Activated T-helper 1 cell treated with anti-CD3 and anti-CD28 coated beads, Interleukin-2, amount 50 U/mL, for 16 hours (primary cell): ENCODE measurements at places on chromosomes 16 and 17.

DNA sequence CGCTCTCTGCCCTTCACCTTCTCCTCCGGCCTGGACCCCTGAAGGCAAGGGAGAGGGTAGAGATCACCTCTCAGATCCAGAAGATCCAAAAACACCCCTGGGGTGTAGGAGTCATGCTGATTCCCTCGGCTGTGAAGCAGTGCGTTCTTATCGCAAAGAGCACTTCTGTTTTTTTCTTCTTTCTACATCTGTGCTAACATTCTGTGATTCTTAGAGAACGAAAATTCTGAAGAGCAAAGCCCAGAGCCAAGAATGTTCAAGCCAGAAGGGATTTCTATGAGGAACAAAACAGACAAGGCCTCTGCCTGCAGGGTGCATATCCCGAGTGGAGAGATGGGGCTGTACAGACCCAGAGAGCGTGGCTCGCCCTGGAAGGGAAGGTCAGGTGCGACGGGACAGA is 17.2 kb downstream of the NPTX1 start:
- DNase-seq = no peak

DNA sequence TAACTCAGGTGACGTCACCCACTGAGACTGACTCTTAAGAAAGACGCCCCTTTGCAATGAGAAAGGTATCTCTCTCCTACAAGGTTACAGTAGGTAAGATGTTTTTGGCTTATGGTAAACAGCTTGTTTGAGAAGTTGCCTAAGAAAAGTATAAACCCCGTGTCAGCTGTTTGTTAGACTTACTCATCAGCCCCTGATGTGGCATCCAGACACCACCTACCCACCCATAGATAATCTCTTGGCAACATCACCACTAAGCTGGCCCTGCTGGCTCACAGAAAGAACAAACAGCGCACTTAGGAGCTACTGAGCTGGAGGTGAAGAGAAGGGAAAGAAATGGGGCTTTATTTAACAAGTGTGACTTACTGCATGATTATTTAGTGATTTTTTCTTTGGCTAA is 121.0 kb downstream of the PARN start:
- DNase-seq = no peak

- DNase-seq = no peak
Observed at GRCh38 chr17:82280537-82280936, 7.0 kb upstream of the CSNK1D start.

- no peak for DNase-seq
Observed at GRCh38 chr17:81909966-81910839, 996 bp downstream of the PCYT2 start.

GRCh38 chr16:11050536-11050935 is 106.2 kb downstream of the CLEC16A start:
- DNase-seq = no peak

DNA sequence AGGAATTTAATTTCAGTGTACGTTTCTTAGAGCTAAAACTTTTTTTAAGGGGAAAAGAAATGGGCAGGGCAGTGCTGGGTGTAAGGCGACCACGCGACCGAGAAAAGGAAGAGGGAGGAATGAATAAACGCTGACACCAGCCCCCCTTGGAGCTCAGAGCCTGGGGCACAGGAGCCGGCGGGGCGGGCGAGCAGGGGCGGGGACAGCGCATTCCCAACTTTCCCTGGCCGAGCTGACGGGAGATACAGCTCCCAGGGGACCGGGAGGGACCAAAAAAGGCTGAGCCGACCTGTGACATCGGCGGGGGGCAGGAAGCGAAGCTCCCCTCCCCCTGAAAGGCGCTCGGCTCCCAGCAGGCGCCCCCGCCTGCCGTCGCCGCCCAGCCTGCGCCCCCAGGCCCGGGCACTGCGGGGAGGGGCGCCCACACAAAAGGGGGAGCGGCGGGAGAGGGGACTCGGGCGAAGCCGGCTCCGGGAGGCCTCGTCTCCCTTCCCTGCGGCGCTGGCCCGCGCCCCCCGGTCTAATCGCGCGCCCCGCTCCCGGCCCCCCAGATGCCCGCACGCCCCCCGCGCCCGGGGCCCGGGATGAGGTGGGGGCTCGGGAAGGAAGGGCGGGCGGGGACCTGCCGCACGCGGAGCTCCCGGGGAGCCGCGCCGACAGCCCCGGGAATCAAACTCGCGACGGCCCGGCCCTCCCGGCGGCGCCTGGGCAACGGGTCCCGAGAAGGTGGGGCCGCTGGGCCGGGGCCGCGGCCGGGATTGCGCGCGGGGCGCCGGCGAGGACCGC is 622 bp downstream of the CUEDC1 start:
- DNase-seq = no peak

DNA sequence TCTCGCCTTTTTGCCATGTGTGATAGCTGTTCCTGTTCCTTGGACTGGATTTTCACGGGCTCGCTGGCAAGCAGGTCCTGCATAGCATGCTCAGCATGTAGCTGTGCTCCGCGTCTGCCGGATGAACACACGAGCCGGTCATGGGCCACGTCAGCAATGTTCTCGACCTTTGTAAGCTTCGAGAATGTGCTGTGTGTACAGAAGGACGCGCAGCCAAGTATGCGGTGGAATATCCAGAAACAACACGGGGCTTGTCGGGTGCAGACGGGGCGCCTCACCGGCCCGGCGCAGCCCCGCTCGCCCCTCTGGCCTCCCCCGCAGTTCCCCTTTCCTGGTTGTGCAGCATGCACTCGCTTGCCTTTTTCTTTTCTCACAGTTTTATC is 42.2 kb downstream of the RPTOR start:
- DNase-seq = no peak

DNA sequence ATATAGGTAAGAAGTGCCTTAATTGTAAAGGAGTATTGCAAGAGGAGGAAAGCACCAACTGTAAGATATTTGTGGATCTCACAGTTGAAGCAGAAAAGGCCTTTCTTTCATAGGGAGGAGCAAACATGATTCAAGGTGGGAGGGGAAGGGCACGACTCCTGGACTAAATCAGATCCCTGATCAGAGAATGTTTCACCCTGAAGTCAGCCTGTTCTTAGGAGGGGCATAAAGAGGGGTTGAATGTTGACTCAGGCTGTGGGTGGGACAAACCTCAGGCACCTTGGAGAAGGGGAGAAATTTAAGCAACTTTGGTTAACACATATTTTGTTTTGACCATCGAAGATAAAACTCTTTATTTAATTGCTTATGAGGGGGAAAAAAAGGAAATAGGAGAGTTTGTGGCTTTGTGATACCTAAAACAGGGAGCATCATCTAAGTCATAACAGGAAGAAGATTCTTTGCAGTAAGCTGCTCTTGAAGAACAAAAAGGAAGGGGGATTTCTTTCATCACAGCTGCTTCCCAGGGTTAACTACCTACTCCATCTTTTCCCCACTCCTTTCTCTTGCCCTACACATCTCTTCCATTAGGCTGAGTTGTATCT is 158.6 kb upstream of the ZNF267 start:
- DNase-seq = no peak

DNA sequence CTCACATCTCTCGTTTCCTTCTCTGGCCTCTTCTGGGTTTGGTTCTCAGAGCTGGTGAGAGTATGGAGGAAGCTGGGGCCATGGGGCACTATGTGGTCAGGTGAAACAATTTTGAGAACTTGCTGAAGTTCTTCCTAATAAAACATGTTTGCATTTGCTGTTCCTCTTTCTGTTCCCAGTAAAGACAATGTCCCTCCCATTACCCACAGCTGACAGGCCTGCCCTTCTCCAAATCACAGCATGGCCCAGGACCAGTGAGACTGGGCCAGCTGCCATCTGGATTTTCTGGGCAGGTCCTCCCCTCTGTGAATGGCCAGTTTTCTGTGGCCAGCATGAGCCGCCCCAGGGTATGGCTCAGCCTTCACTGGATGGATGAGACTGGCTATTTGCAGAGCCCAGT is at the start of gene CD300H:
Gene CD300H, minus strand, starts transcription at position 113 of the 400 bp plus-strand sequence.
- DNase-seq = no peak

- DNase-seq = no peak
Observed at GRCh38 chr16:88807142-88807625, 3.6 kb downstream of the CDT1 start.

GRCh38 chr16:31390504-31391041 is 2.6 kb upstream of the ITGAD start:
- no peak for DNase-seq

DNA sequence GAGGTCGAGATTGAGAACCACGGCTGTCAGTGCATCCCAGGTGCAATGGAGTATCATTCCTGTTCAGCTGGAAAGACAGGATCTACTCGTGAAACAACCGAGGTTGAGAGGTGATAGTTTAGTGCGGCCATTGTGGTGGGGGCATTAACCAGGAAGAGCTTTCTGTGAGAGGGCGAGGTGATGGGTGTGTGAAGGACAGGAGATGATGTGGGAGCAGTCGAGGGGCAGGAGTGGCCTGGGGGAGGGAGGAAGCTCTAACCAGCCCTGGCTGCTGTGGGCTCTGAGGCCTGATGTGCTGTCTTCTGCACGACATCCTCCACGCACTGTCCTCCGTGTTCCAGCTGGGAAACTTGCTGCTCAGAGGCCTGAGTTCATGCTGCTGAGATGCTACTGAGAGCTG is 22.0 kb downstream of the GOSR2 start:
- DNase-seq = no peak

DNA sequence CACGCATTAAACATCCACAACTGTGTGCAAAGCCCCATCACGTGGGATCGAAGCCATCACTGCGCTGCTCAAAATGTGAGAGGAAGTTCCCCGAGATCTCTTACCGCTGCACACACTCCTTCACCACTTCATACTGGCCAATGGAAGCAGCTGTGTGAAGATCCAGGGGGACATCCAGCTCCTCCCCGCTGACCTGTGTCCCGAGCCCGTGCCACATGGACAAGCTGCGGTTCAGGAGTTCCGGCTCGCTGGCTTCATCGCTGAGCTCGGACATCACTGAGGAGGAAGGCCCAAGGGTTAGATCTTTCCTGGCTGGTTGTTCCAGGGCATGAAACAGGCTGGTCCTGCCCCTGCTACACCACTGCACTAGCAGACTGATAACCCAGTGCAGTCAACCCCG is 4.2 kb downstream of the ANKS3 start:
- DNase-seq = no peak

- DNase-seq = no peak
Observed at GRCh38 chr17:77106874-77107358, 33.9 kb upstream of the SEC14L1 start.

- DNase-seq = no peak
Observed at GRCh38 chr17:14910916-14911315, 354.2 kb downstream of the PMP22 start.

DNA sequence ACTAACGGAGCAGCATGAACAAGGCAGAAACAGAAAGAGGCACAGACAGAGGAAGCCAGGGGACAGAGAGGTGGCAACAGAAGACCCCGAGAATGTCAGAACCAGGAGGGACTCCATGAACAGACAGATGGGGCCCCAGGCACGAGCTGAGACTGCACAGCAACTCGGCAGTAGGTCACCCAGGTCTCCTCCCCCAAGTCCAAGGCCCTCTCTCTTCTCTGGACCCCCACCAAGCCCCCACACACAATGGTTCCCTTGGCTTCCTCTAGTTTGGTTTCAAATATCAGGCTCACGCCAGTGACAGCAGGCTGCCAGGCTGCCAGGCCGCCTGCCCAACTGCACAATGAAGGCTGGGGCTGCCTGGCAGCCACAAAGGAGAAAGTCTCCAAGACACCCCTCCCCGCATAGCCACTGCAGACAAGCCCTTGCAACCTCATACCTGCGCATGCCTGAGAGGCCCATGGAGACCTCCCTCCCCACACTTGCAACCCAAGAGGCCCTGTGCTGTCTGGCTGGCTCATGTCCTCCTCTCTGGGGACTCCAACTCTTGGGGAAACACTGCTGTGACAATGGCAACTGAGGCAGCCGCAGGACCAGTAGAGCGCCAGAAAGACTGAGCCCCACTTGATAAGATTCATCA is 54.8 kb downstream of the PIMREG start:
- no peak for DNase-seq

- no peak for DNase-seq
Observed at GRCh38 chr17:80829166-80829813, 162.4 kb upstream of the CHMP6 start.

GRCh38 chr16:86503830-86504229 is 6.5 kb upstream of the FOXF1 start:
- no peak for DNase-seq

GRCh38 chr16:55169780-55170179 is 154.2 kb upstream of the IRX6 start:
- DNase-seq = no peak

DNA sequence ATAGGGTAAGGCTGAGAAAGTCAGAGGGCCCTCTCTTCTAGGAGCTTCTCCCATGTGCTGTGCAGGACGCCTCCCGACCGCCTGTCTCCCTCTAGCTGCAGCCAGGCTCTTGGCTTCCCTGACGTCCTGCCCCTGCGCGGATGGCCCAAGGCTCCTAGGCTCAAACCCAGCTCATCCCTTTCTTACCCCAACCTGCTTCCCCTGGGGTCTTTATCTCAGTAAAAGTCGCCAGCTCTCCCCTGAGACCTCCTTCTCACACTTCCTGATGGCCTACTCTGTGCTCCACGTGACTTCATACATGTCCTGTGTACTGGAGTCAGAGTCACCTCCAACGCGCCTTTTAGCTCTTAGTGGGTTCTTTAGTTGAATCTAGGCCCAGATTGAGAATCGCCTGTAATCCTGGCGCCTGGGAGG is 1.1 kb upstream of the ZNF747 start:
- peak; percentile 48 for DNase-seq

DNA sequence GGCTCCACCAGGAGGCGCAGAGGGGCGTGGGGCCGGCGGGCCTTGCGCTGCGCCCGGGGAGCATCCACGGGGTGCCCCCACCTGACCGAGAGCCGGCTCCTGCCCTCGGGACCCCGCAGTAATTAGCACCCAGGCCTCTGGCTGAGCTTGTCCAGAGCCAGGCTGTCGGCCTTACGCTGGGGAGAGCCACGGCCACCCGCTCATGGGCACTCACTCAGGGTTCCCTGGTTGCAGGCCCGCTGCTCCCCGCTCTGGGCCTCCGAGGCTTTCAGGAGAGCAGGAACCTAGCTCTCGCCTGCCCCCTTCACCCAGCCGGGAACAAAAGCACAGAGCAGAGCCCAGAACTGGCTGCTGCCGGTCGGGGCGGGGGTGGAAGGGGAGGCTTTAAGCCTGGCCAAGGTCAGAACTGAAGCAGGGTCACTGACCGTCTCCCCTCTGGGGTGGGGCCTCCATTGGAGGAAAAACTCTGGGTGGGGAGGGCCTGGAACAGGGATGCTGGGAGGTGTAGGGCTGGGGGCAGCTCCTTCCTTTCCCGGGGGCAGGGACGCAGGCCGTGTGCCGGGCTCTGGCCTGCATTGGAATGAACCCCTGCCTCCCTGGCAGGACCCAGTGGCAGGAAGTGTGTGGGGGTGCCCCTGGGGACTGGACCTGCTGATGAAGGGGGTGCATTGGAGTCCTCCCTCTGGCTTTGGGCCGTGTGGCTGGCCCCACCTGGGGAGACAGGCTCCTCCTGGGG is 12.3 kb downstream of the GLIS2 start:
- no peak for DNase-seq

DNA sequence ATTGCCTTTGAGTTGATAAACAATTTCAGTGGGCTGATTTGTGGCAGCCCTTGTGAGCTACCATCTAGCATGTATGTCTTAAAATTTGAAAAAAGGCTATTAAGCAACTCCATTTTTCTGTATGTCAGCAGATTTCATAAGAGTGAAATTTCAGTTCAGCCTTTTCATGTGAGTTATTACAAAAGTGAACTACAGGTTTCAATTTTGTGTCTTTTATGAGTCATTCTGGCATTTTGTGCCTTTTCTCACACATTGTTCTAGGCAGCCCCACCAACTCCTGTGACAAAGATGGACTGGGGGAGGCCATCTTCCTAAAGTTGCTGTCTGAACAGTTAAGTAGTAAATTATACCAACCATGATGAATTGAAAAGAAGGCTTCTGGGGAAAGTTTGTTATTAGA is 52.1 kb downstream of the USP10 start:
- DNase-seq = no peak
